ENCODE measurements at places on chromosomes 2 and 18.

DNA sequence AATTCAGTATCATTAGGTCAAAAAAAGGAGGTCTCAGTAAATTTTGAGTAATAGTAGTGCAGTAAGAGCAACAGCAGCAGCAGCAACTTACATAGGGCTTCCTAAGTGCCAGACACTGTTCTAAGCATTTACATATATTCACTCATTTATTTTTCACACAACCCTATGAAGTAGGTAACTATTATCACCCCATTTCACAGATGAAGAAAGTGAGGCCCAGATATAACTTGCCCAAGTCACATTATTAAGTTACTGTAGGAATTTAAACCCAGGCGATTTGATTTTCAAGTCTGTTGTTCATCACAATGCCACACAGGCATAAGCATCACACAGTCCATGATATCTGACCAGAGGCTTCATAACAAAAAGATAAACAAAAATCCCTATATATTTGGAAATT is 90.2 kb upstream of the DTNB start:
- no peak for DNase-seq

DNA sequence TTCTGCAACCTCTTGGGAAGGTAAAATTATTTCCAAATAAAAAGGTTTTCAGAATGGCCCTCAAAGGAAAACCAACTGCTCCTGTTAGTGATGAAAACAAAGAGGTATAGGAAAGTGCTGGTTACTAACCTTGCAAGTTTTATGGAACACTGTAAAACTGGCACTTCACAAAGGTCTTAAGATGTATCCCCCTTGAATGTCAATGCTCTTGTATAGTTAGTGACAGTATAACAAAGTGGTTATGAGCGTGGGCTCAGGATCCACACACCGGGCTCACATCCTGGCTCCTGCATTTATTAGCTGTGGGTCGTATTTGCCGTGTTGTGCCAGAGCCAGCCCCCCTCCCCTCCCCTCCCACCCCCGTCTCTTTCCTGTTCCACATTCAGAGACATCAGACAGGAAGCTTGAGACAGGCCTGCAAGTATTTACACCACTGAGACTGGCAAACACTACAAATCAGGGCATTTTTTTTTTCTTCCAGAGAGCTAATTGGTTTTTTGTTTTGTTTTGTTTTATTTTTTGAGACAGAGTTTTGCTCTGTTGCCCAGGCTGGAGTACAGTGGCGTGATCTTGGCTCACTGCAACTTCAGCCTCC is 9.2 kb upstream of the DNPEP start:
- no peak for DNase-seq

GRCh38 chr2:236440110-236440881 is 129.3 kb upstream of the ACKR3 start:
- DNase-seq = no peak

GRCh38 chr2:203534621-203535077 is 452 bp downstream of the RAPH1 start:
- DNase-seq = peak; percentile 51
